ENCODE measurements at places on chromosomes 12 and 14.

DNA sequence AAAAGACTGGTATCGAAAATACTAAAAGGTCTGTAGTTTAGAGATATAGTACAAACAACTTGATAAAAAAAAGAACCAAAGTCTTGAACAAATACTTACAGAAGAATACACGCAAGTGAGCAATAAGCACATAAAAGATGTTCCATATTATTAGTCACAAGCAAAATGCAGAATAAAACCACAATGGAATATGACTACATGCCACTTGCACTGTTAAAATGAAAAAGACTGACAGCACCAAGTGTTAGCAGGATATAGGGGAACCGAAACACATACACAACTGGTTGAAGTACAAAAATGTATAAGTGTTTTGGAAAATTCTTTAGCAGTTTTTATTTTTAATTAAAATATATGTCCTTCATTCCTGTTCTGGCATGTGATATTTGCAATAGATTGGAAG, 3.6 kb downstream of the CLEC2A start:
- no peak for DNase-seq

GRCh38 chr14:76118594-76118993, 33.1 kb upstream of the GPATCH2L start:
- no peak for DNase-seq

GRCh38 chr12:77204083-77204482, 138.7 kb upstream of the E2F7 start:
- no peak for DNase-seq

DNA sequence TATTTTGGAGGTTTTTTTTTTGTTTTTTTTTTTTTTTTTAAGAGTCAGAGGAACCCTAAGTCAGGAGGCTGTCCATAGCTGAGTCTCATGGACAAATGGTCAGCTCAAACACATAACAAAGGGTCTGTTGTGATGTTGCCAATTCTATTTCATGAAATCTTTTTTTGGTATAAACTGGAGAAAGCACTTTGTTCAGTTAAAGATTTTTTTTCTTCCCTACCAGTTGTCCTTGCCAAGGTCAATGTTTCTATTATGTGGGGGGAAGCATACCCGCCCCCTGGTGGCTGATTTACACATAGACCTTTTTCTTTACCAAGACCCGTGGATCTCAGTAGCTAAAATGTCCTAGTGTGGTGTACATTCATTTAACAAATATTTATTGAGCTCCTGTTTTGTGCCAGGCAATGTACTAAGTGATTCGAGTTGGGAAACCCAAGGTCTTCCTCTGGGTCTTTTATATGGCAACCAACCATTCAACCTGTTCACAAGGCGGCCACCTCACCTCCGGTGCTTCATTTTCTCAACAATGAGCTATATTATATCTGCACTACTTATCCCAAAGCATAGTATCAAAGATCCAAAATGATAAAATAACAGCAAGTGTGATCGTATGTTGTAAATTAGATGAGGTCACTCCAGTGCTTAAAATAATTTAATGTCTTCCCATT, 214.5 kb downstream of the PAH start:
- DNase-seq, result no peak

DNA sequence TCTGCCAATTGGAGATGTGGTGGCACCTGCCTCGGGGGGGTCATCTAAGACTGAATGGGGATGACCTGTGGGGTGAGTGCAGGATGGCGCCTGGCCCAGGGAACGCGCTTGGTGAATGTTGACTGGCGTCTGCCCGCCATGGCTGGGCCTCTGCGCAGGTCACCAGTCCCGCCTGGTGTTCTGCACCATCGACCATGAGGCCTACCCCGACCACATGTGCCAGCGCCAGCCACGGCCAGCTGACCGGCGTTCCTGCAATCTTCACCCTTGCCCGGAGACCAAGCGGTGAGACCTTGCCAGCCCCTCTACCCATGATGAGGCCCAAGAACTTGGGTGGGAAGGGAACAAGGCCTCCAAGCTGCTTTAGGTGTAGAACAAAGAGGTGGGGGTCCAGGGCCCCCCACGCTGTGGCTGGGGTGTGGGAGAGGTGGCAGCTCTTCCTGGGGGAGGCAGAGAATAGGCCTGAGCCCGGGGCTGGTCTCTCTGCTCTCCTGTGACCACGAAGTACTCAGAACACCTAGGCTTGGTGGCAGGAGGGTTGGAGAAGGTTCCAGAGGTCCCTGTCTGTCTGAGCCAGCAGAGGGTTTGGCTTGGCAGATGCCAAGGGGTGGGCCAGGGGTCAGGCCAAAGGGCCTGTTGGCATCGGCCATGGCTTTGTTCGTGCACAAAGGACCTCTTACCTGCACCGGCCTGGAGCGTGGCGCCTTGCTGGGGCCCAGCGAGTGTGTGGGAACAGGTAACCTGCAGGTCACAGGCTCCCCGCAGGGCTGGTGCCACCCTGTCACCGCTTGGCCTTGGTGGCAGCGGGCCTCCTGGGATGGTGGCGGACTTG, 15.4 kb downstream of the PAPLN start:
- no peak for DNase-seq

DNA sequence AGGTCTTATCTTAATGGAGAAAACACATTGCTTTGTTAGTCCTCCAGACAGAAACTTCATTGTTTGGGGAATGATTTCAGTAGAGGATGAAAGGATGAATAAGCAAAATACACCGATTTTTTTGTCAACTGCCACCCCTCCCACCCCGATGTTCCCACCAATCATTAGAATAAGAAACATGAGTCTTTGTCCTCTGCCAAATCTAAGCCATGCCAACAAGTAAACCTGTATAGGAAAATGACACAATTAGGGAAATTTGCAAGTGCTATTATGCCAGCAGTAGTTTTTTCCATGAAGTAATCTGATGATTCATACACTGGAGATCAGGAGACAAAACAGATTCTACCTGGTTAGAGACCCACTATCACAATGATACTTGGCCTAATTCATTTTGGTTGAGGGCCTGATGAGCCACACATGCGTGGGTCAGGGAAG, 35.9 kb downstream of the FLRT2 start:
- no peak for DNase-seq

DNA sequence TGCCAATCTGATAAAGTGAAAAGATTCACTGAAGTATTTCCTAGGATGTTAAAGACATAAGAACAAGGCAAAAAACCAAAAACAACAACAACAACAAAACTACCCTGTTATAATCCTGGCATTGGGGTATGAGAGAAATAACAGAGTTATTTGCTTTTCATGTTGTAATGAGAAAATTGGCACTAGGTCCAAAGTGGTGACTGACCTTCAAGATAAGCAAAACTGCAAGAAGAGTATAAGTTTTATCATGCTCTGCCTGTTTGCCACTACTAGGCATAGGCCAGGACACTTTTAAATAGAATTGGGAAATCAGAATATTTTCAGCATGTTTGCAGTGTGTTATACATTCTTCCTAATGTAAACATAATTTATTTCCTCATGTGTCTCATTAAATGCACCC, 140.1 kb upstream of the CPM start:
- DNase-seq, result no peak

- no peak for DNase-seq
Measured at GRCh38 chr12:112977641-112978040, 678 bp upstream of the OAS2 start.

DNA sequence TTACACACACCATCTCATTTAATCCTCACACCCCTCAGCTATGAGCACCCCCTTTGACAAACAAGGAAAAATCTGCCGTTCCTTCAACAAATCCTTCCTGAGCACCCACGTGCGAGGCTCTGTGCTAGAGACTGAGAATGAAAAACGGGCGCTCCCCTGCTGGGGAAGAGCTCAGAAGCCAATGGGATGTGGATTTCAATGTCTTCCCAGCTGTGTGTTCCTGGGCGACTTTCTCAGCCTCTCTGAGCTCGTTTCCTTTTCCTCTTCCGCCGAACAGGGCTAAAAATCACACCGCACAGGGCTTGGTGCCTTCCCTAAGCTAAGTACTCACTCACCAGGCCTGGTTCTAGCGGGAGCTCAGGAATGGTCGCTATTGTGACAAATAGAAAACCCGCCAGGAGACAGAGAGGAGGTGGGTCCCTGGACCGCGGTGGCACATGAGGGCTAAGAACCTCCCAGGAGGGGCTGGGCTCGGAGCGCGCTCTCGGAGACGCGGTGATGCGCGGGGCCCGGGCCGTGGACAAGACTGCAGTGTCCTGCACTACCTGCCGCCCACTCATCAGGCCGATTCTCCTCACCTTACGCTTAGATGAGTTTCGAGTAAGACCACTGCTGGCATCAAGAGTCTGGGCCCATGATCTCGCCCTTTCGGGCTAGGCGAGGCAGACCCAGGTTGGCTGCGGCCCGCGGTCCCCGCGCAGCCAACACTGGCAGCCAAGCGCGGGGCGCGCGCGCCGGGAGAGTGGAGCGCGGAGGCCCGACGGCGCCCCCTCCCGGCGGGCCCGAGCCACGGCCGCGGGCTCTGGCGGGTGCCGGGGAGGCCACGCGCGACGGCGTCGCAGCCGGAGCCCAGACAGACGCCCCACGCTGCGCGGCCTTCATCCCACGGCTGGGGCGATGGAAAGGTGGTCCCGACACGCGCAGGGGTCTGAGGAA, 17.0 kb downstream of the ZDHHC22 start:
- DNase-seq, result peak; percentile 38

DNA sequence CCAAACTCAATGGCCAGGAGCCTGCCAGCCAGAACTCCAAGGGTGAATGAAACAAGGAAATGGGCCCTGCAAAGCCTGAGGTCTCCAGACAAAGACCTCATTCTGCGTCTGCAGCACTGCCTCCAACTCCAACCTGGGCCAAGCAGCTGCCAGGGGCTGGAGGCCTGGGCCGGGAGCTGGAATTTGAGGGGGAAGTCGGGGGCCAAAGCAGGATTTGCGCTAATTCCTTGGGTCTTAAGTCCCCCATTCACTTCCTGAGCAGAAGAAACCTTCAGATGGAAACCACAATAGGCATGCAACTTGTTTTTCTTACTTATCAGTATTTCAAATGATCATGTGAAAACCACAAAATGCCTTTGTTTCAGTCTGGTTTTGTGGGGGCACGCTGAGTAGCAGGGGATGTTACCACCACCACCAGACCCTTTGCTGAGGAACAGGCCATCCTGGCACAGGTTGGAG, 23.0 kb upstream of the TC2N start:
- no peak for DNase-seq

DNA sequence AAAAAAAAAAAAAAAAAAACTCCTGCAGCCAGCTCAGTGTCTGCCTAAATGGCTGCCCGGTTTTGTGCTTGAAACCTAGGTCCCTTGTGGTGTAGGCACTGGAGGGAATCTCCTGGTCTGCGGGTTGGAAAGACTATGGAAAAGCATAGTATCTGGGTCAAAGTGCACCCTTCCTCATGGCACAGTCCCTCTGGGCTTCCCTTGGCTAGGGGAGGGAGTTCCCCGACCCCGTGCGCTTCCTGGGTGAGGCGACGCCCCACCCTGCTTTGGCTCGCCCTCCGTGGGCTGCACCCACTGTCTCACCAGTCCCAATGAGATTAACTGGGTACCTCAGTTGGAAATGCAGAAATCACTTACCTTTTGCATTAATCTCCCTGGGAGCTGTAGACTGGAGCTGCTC, 14.3 kb downstream of the PTCSC3 start:
- no peak for DNase-seq

GRCh38 chr14:29216268-29217232, 450.0 kb downstream of the FOXG1 start:
- DNase-seq, result no peak

DNA sequence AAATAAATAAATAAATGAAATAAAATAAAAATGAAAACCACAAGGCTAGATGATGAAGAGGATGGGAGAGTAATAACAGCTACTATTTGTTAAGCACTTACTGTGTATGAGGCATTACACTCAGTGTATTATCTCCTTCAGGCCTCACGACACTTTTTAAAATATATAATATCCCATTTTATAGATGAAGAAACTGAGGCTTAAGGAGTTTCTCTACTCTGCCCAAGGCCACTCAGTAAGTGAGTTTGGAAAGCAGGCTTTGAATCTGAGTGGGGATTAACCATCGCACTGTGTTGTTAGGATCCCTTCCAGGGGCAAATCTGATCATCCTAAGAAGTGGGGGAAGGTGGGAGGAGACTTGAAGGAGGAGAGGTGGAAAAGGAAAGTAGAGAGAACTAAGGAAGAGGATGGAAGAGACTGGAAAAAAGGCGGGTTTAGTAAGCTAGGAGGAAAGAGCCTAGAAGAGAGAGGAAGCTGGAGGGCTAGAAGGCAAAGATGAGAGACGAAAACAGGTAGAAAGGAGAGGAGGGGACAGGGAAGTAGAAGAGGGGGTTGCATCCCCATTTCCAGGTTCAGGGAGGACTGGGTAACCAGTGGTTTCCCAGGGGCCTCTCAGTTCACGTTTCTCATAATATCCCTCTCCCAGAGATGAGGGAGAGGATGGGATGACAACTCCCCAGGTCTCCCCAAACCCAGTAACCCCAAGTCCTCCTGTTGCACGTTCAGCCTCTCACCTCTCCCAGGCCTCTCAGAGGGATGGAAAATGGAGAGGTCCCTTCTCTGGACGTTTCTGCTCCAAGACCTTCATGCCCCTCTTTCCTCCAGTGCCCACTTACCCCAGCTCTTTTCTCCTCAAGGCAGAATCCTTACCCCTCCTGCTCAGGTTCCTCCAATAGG, 1.7 kb downstream of the STAT6 start:
- no peak for DNase-seq

DNA sequence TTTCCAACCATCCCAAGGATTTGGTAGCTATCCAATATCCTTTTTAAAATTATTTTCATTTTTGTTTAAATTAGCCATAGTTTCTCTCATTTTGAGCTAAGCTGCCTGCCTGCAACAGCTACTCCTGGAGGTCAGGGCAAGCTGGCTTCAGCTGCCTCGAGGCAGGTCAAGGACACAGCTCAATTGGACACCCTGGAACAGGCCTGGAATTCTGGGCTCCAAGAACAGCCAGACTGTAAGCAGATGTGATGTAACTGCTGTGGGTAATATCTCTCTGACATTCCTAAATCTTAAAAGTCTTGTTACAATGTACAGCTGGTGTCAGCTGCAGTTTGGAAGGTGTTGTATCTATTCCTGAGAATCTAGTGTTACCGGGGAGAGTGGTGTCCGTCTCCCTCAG, 119.8 kb downstream of the KCNK10 start:
- DNase-seq, result no peak

DNA sequence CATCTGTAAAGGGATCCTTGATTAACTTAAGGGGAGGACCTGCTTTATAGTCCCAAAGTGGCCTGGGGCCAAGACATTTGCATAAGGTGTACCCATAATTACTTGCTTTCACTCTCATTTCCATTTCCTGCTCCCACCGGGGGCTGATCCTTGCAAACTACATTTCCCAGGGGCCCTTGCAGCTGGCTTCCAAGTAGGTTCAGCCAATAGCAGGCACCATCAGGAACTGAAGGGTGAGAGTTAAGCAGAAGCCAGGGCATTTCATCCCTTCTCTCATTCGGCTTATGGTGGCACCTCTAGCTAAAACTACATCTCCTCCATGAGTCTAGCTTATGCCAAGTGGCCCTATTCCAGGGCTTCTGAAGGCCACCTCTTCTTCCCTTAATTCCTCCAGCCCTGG, 88.8 kb downstream of the CCDC60 start:
- no peak for DNase-seq

- no peak for DNase-seq
Measured at GRCh38 chr12:131133994-131134393, 180.3 kb downstream of the ADGRD1 start.

GRCh38 chr12:75476071-75476470, 4.5 kb upstream of the GLIPR1 start:
- no peak for DNase-seq

All from progenitor cell of endocrine pancreas (in vitro differentiated cells).